ENCODE measurements at places on chromosomes 5 and 9.

DNA sequence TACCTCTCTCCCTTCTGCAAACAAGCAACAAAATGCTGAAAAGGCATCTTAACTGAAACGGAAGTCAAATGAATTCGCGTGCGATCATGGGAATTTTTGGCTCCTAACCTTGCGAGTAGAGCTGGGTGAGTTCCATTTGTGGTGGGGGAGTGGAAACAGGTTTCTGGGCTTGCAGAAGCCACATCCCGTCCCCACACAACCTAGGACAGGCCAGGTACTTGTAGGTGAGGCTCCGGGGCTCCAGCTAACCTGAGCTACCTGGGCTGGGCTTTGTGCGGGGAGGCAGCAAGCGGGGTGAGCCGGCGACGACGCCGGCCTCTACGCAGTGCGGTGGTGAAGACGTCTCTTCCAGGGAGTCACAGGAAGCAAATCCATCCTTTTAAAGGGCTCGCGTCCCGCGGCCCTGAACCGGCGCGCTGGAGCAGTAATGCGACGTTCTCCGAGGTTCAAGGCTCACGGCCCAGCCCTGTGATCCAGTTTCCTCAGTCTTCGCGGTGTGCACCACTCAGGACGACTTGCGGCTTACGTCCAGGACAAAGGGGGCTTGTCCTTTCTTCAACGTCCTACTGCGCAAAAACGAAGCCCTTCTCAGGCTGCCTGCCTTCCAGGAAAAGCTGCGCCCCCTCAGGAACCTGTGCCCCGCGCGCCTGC is 567 bp upstream of the SPIN1 start:
- H3K36me3 ChIP-seq, result no peaks in the 10 kb centered on the region
- peak; percentile 17 for DNase-seq
- peak overlapping the region; percentile 96 for H3K4me3 ChIP-seq
- H3K27ac ChIP-seq, result peak overlapping the region; percentile 91
- H3K4me1 ChIP-seq, result peaks cover 32% of the 10 kb centered on the region

DNA sequence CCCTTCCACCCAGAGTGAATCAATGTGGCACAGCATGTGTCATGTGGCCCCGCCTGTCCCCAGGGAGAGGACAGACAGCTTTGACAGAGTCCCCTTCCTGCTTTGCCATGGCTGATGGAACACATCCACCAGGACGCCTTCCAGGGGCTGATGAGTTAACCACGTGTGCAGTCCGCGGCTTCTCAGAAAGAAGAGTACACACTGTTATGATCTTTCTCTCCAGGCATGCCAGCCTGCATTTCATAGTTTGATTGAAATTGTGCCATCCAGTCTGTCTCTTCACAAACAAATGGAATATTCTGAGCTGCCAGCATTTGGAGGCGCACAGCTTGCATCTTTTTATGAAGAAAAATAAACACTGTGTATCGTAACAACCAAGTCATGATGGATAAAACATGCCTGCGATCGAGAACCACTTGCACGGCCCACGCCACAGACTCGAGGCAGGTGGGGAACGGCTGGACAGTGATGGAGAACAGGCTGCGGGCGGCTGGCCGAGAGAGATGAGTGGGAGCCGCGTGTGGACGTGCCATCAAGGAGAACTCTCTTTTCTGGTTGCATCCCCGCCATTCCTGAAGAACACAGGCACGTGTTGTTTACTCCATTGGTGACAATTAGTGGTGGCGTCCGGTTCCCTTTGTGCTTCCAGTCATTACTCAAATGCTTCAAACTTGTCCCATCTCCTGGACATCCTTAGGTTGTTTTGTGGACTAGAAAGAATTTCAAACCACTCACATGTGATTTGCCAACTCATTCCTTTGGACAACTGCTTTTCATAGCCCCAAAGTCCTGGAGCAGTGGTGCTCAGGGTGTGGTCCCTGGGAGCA is 220.2 kb downstream of the AGTPBP1 start:
- no peak for DNase-seq
- H3K27ac ChIP-seq, result no peak overlapping the region
- H3K27me3 ChIP-seq, result peaks cover 15% of the 10 kb centered on the region
- no peaks in the 10 kb centered on the region for H3K36me3 ChIP-seq

DNA sequence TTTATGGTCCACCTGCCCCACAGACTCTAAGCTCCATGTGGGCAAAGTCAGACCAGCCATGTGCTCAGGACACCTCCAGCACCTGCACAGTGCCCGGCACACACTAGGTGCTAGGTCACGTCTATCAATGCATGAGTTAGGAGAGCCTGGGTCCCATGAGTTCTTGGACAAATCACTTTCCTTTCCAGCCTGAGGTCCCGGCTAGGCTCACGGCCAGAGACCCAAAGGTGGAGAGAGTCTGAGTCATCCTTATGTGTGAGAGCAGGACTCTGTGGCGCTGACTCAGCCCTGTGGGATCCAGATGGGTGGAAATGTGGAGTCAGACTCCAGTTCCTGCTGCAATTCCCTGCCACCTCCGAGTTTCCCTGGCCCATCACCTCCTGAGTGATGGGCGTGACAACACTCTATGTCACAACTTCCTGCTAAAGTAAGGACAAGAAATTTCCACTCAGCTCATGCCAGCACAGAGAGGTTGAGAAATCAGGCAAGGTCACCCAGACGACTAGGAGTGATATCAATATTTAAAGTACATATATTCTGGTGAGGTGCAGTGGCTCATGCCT is 2.5 kb upstream of the ST6GALNAC4 start:
- peak overlapping the region; percentile 36 for H3K4me3 ChIP-seq
- H3K27ac ChIP-seq, result no peak overlapping the region
- peaks cover 8% of the 10 kb centered on the region for H3K4me1 ChIP-seq
- DNase-seq, result no peak
- H3K27me3 ChIP-seq, result peaks cover 29% of the 10 kb centered on the region
- no peaks in the 10 kb centered on the region for H3K36me3 ChIP-seq

- peak; percentile 4 for DNase-seq
- no peak overlapping the region for H3K27ac ChIP-seq
- H3K36me3 ChIP-seq, result peaks cover 4% of the 10 kb centered on the region
- peak overlapping the region; percentile 77 for H3K4me3 ChIP-seq
These were observed 301.3 kb downstream of the PARP8 start for GRCh38 chr5:50967563-50968355.

DNA sequence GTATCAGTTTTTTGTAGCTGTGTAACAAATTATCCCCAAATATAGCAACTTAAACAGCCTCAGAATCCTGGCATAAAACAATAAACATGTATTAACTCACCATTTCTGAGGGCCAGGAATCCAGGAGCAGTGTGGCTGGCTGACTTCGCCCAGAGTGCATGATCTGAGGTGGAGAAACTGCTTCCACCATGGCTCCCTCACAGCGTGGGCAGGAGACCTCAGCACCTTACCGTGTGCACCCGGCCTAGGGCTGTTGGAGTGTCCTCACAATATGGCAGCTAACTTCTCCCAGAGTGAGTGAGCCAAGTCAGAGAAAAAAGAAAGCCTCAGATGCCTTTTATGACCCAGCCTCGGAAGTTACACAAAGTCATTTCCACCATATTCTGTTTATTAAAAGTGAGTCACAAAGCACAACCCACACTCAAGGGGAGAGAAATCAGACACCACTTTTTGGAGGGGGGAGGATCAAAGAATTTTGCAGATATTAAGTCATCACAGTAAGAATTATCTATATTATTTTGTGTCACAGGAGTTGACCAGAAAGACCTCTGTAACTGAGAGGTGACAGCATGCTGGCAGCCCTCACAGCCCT is 59.6 kb downstream of the TSTD2 start:
- H3K27ac ChIP-seq, result no peak overlapping the region
- no peaks in the 10 kb centered on the region for H3K27me3 ChIP-seq
- no peak for DNase-seq
- no peak overlapping the region for H3K4me3 ChIP-seq
- H3K36me3 ChIP-seq, result no peaks in the 10 kb centered on the region

DNA sequence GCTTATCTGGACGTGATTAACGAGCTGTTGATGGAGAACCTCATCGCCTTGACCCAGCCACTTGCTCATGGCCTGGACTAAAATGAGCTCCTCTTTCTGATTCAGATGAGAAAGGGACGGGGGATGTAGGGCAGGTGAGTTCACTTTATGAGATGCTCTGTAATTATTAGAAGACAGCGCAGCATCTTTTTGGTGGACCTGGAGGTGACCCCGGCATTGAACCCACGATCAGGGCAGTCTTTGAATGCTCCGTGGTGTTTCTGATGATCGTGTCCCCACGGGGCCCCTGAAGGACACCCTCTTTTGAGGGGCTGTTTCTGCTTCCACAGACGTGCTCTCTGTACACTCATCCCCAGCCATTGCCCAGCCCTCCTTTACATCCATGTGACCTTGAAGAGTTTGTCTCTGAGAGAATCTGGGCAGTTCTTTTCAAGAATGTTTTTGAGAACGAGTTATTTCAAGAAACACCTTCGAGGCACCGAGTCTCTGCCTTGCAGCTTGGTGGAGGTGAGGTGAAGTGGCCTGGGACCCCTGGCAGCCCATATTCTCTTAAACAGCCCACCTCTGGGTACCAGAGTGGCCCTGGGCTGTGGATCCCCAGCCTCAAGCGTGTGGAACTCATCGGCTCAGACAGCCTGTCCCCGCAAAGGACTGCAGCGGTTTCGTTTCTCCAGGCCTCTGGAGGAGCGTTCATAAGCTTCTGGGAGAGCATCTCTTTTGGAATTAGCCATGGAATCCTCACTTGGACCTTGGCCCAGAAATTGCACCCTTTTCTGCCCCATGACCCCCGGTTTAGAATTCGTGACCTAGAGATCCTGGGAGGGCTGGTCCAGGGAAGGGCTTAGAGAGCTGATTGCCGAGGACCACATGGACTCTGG is 50.3 kb downstream of the COL5A1 start:
- no peak overlapping the region for H3K27ac ChIP-seq
- H3K27me3 ChIP-seq, result no peaks in the 10 kb centered on the region
- no peak overlapping the region for H3K4me3 ChIP-seq
- no peaks in the 10 kb centered on the region for H3K4me1 ChIP-seq
- no peaks in the 10 kb centered on the region for H3K36me3 ChIP-seq

- no peaks in the 10 kb centered on the region for H3K27me3 ChIP-seq
- no peaks in the 10 kb centered on the region for H3K36me3 ChIP-seq
- no peak overlapping the region for H3K4me3 ChIP-seq
- no peak for DNase-seq
These were observed 198.7 kb downstream of the SEMA6A start for GRCh38 chr5:116375926-116376325.

- peaks cover 5% of the 10 kb centered on the region for H3K36me3 ChIP-seq
- no peaks in the 10 kb centered on the region for H3K27me3 ChIP-seq
- DNase-seq, result no peak
- no peak overlapping the region for H3K27ac ChIP-seq
- H3K4me1 ChIP-seq, result peaks cover 7% of the 10 kb centered on the region
These were observed 725.0 kb downstream of the TLE1 start for GRCh38 chr9:80964374-80964773.

- peaks cover 37% of the 10 kb centered on the region for H3K4me1 ChIP-seq
- peak; percentile 32 for DNase-seq
- peaks cover 8% of the 10 kb centered on the region for H3K36me3 ChIP-seq
- H3K4me3 ChIP-seq, result peak overlapping the region; percentile 95
These were observed 726 bp downstream of the DAP start for GRCh38 chr5:10760096-10760920.

DNA sequence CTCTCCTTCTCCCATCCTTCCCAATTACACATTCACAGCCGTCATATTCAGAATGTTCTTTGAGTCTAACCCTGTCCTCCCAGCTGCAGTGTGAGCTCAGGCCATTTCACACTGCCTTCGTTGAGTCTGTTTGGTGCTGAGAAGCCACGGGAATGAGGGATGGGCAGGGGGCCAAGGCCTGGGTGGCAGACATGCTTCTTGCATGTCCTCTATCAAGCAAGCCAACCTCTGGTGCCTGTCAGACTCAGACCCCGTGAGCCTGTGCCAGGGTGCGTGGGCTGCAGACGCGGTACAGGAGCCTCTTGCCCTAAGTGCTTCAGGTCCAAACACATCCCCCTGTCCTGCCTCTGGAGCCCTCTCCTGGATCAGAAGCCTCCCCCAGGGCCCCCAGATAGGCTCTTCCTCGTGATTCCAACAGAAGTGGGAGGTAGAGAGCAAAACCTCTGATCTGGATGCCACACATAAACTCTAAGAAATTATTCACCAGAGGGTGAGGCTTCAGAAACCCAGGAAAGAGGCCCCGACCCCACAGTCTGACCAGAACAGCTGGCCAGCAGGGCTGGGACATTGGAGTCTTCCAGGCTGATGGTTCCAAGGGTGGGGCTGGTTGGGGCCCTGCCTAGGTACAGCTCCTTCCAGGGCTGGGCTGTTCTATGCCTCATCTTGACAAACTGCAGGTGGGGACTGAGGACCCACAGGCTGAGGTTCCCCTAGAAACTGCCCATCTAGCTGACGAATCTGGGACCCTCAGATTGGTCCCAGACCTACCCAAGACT is 46.7 kb upstream of the CDKN2AIPNL start:
- no peak overlapping the region for H3K27ac ChIP-seq
- H3K4me1 ChIP-seq, result no peaks in the 10 kb centered on the region

DNA sequence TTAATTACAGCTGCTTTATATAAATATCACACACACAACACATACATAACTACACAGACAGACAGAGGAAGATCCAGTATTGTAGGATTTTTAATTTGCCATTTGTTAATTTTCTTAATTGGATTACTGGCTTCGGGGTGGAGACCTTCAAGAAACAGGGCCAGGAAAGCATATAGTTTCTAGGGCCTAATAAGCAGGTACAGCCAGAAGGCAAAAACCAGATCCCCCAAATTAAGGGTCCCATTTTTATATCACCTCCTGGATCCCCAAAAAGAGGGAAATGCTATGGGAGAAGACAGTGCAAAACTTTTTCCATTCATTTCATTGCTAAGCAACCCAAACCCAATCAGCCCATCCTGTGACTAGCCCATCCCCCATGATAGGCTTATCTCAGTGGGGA is 373.3 kb upstream of the FAM174A start:
- H3K4me3 ChIP-seq, result no peak overlapping the region
- no peak for DNase-seq
- no peak overlapping the region for H3K27ac ChIP-seq
- no peaks in the 10 kb centered on the region for H3K27me3 ChIP-seq
- H3K4me1 ChIP-seq, result no peaks in the 10 kb centered on the region

DNA sequence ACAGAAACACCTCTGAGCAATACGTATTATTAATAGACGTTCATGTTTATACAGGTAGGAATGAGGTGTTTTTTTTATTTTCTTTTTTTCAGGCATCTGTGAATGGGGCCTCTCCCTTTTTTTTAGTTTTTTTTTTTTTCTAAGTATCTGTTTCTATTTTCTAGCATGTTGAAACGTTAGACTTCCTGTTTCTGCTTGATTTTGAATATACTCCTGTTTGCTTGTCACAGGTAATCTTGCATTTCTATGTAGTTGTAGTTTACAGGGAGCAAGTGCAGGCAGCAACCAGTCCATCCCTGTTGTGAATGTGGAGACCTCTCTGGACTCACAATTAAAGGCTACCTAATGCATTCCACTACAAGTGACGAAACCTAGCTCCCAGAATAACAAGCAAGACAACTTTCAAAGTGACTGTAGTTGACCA is 22.8 kb upstream of the TNFAIP8 start:
- H3K27me3 ChIP-seq, result no peaks in the 10 kb centered on the region
- H3K27ac ChIP-seq, result no peak overlapping the region
- no peaks in the 10 kb centered on the region for H3K36me3 ChIP-seq
- H3K4me1 ChIP-seq, result peaks cover 13% of the 10 kb centered on the region
- DNase-seq, result no peak

GRCh38 chr5:11069041-11069440 is 308.0 kb upstream of the DAP start:
- no peak overlapping the region for H3K4me3 ChIP-seq
- H3K4me1 ChIP-seq, result peaks cover 10% of the 10 kb centered on the region
- no peaks in the 10 kb centered on the region for H3K27me3 ChIP-seq

All from neural crest cell (in vitro differentiated cells).